Cerebellar nuclear complex (tissue), 1 donor: ENCODE measurements at places on chromosomes 16 and 17.
A peak's percentile ranks its signal among the peaks of the same experiment; 100 is the strongest.

DNA sequence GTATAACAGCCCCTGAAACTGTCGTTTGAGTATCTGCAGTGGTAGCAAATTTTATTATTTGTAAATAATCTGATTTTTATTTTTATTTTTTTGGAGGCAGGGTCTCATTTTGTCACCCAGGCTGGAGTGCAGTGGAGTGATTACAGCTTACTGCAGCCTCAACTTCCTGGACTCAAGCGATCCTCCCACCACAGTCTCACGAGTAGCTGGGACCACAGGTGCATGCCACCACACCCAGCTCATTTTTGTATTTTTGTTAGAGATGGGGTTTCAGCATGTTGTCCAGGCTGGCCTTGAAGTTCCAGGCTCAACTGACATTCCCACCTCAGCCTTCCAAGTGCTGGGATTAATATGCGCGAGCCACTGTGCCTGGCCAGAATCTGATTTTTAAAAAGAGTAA, 2.8 kb downstream of the NDEL1 start:
- DNase-seq: no peak

GRCh38 chr17:46152423-46152822, 40.8 kb downstream of the KANSL1 start:
- DNase-seq: no peak

DNA sequence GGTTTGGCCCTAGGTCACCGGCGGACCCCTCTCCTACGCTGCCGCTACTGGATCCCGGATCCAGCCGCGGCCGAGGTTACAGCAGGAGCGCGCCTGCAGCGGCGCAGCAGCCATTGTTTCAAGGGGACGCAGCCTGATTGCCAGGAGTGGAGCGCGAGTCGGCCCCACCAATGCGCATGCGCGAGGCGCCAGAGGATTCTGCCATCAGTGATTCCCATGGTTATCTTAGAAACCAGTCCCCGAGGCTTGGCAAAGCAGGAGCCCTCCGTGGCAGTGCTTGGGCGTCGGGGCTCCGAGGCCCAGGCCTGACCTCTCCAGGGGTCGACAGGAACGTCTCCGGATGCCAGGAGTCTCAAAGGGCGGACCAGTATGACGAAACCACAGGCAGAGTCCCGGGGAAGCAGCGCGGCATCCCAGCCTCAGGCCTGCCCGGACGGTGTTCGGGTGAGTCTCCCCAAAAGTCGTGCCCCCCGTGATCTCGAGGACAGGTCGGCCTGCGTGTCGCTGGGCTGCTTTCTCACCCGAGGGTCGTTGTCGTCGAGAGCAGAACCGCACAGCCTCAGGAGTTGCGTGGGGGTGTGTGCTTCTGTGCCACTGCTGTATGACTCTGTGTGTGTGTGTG, 608.5 kb downstream of the KCNJ18 start:
- no peak for DNase-seq

DNA sequence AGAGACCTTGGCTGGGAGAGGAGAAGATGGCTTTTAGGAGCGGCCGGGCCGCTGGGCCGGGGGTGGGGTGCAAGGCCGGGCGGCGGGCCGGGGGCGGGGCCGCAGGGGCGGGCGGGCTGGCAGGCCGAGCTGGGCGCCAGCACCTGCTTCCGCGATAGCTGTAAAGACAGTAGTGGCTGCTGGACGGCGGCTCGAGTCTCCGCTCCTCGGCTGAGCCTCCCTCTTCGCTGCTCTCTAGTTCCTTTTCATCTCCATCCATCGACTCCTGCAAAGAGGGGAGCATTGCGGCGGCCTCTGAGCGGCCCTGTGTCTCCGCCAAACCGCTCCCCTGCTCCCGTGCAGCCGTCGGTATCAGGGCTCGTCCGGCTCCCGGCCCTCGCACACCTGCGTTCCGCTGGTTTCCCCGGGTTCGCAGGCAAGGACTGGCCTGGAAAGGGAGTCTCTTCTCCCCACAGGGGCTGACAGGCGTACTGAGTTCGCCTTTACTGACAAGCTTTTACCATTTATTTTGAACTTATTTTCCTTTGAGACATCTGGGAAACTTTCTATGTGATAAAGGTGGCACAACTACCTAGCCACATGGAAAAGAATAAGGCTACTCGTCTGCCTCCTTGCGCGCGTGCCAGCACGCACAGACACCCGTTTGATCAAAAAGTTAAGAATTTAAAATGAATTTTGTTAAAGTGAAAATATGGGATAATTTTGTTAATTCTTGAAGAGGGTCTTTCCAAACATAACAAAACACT, at the start of gene C17orf75:
Gene C17orf75 (minus strand): TSS at position 317 of the 746 bp plus-strand sequence. CDS start 34 bp downstream, at position 283.
- DNase-seq: no peak

DNA sequence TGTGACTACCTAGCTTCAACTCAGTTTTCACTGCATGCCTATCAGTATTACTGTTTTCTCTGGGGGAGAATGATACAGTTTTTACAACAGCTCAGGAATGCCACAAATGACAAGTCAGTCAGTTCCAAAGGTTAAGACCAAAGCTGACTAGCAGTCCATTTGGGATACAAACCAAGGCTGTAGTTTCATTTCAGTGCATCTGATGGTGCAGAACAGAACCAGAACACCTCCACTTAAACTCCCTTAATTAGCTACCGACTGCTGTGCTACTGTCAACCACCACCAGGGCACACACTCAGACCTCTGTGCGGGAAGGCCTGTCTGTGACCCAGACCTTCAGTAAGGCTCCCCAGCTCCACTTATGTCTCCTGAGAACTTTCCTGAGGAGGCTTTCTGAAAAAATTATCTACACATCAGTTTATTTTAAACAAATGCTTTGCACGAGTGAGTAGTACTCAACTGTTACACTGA, 20.4 kb downstream of the NFE2L1 start:
- DNase-seq: no peak

DNA sequence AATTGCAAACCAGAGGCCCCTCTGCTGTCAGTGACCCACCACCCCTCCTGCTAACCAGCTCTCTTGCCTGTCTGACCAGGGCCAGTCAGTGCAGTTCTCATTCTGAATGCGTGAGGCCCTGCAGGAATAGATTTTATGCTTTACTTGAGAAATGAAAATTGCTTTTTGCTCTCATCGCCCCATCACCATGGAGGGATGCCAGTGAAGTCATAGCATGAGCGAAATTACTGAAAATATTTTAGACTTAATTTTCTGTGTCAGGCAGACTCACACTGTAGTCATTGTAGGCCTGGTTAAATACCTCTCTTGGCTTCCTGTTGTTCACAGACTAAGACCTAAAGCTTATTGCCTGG, 490.5 kb upstream of the CDH5 start:
- no peak for DNase-seq

DNA sequence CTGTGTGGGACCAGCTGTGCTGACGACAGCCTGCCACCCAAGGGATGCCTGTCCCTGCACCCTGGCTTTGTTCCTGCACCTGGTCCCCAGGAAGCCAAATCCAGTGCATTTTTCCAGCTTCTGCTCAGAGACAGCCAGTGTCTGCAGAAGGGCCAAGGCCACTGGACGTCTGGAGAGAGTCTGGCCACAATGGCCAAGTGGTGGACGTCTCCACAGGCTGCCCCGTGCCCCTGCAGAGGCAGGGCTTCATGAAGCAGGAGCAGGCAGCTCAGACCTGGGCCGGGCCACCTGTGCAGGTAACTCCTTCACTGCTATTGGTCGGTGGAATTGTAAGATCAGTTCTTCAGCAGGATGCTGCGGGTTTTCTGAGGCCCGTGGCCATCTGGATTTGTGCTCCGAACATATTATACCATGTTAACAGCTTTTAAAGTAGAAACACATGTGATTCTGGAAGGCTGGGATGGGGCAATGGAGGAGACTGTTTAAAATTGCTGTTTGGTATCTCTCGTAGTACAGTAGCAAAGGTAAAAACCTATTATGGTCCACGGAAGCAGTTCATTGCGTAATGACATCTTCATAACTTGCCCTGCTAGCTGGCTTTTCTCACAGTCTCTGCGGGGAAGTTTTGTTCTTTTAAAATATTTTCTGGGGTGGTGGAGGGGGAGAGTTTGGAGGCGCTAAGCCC, 185.3 kb downstream of the CCDC182 start:
- no peak for DNase-seq

DNA sequence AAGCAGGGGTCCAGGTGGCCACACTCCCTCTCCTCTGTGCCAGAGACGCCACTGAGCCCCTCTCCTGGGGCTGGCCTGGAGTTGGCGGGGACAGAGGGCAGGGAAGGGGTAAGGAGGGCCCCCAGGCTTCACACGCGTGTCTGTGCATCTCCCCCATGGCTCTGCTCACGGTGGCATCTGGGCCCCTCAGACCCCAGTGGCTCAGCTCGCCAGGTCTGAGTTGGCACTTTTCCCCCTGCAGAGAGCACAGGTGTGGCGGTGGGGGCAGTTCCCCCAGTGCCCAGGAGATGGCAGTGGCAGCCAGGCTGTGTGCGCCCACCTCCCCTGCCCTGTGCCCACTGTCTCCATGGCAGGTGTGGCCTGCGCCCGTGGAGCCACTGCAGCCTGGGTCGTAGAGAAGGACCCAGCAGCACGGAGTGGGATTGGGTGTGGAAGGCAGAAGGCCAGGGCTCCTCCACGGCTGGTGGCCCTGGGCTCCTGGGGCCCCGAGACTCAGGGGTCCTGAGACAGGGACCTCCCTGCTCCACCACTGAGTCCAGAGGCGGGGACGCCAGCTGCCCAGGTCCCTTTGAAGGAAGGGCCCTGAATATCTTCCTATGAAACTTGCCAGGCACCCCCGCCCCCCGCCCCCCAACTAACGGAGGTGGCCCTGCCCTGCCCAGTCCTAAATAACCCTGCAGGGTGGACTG, 4.3 kb upstream of the APRT start:
- peak; percentile 5 for DNase-seq

GRCh38 chr16:565419-566330, 1.1 kb upstream of the NHLRC4 start:
- no peak for DNase-seq

DNA sequence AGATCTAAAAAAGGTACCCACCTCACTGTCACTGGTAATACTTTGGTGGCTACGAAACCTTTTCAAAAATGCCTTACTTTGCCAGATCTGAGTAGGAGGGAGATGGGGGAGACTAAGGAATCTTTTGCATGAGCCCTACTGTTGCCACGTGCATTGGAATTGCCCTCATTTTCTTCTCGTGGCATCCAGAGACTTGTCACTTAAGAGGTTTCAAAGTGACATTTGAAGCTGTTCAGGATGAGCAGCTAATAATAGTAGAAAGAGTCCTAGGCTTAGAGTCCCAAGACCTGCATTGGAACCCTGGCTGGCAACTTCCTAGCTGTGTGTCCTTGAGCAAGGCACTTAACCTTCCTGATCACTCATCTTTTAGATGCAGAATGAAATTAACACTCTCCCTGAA, 43.5 kb downstream of the GPRC5B start:
- no peak for DNase-seq

GRCh38 chr16:85142771-85143211, 30.5 kb upstream of the CIBAR2 start:
- DNase-seq: no peak

GRCh38 chr17:59315866-59316265, 15.6 kb upstream of the YPEL2 start:
- DNase-seq: no peak

- DNase-seq: no peak
Observed at GRCh38 chr17:66783656-66784381, 51.1 kb upstream of the CACNG5 start.

DNA sequence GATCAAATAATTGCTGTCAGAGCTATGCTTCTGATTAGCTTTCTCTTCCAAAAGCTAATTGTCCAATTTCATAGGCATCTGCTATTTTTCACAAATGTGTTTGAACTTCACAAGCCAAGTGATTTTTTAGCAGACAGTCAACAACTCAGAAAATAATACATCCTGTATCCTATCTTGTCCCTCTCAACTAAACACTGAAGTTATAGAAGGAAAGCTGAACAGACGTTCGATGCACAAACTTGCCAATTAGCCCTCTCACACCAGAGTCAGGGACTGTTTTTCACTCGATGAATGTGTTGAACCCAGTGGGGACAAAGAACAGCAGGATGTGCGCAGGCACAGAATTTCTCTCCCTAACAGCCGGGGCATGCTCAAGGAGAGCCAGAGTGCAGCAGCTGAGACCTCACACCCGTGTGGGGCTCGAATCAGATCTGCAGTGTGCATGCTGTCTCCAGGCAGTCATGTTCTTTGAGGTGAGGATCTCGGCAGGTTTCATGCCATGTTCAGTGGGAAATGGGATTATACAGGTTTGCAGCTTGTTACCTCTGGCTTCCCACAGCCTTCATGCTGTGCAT, 246.7 kb upstream of the SDK2 start:
- no peak for DNase-seq

DNA sequence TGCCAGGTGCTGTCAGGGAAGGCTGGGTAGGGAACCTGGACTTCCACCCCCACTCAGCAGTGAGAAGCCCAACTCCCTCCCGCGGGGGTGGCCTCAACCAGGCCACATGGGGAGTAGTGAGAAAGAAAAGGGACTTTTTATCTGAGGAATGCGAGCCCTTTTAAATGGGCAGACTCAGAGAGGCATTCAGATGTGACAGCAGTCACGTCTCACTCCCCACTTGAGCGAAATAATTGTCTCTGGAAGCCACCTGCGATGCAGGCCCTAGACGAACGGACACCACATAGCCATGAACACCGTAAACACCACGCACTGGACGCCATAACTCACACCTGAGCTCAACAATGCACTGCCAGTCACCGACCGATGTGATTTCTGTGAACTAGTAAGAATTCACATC, 11.9 kb upstream of the CD300E start:
- no peak for DNase-seq

- DNase-seq: no peak
Observed at GRCh38 chr17:28996554-28997096, 9.2 kb downstream of the SEZ6 start.

DNA sequence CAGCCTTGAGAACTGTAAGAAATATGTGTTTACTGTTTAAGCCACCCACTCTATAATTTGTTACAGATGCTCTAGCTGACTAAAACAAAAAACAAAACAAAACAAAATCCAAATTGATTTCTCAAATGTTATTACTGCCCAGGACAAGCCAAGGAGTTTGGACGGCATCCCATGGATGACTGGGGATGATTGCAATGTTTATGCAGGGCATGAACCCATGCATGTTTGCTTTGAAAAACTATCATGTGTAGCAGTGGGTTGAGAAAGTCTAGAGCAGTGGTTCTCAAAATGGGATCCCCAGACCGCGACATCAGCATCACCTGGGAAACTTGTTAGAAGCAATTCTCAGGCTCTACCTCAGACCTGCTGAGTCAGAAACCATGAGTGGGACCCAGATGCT, 223.2 kb upstream of the PSMD7 start:
- DNase-seq: no peak

DNA sequence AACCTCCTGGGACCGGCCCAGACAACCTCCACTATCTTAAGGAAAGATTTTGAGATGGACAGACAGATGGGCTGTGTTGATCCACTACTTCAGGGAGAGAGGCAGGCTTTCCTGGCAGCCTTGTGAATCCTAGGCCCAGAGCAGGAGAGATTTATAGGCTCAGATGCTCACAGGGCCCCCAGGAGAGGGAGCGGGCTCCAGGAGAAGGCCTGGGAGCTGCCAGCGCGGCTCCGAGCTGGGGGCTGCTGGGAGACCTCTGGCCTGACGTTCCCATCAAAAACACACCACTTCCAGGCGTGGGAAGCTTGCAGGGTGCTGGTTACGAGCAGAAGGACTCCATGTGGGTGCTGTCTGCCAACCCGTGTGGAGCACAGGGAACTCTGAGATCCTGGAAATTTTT, 53.2 kb downstream of the MYH11 start:
- DNase-seq: no peak

- DNase-seq: no peak
Observed at GRCh38 chr16:52212841-52213240, 334.1 kb downstream of the TOX3 start.

- no peak for DNase-seq
Observed at GRCh38 chr17:71378036-71378435, 742.8 kb upstream of the SOX9 start.

GRCh38 chr16:58110571-58111301, 18.4 kb downstream of the CFAP20 start:
- DNase-seq: no peak

GRCh38 chr17:70102531-70102930, 27.5 kb downstream of the KCNJ16 start:
- DNase-seq: no peak
